ENCODE measurements at places on chromosomes 4 and X.

GRCh38 chr4:154231806-154232478, 259.7 kb downstream of the DCHS2 start:
- peak; percentile 31 for DNase-seq

GRCh38 chr4:101787701-101788316, 2.7 kb upstream of the BANK1 start:
- DNase-seq: no peak

DNA sequence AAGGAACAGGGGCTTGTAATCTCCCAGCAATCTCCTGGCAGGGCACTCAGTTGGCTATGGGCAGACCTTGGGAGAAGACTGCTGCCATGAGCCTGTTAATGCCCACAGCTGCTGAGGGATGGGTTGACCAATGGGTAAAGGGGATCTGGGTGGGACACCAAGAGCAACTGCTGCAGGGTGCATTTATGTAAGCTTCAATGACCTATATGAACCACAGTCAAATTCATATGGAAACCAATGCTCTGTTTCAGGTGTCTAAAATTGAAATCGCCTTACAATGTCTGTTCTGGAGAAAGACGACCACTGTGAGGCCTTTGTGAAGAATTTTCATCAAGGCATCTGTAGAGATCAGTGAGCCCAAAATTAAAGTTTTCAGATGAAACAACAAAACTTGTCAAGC, 6.1 kb downstream of the EPGN start:
- DNase-seq: no peak

- no peak for DNase-seq
Observed at GRCh38 chr4:128502818-128503527, 215.4 kb upstream of the PGRMC2 start.

DNA sequence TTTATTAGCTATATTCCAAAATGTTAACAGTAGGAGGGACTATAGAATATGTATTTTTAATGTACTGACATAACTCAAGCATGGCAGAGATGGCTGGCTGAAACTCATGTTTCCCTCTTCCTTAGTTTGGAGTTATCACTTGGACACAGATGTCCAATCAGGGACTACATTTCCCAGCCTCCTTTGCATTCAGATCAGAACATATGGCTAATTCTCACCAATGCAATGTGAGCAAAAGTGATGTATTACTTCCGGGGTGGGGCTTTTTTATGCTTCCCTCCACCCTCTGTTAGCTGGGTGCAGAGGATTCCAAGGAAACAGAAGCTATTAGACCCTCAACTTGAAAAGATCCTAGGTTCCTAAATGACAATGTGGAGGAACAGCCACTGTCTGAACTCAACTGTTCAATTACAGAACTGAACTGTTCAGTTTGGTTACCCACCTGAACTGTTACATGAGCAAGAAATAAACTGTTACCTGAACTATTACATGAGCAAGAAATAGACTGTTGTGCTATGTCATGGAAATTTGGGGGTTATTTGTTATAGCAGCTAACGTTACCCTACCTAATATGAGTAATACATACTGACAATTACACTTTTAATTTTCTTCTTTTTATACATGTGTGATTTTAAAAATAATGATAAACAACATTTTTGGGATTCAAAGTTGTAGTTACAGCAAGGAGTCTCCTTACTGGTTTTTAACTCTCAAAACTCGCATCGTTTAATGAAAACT, 29.6 kb upstream of the ERVMER34-1 start:
- DNase-seq: no peak

DNA sequence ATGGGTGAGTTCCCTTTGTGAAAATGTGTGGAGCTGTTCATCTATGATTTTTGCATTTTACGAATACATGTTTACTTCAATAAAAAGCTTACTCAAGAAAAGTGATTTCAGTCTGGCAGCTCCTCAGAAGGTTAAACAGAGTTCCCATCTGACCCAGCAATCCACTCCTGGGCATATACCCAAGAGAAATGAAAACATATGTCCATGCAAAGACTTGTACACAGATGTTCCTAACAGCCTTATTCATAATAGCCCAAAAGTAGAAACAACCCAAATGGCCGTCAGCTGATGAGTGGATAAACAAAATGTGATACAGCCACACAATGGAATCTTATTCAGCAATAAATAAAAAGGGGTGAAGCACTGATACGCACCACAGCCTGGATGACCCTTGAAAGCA, 20.8 kb downstream of the CLCN4 start:
- DNase-seq: no peak

- no peak for DNase-seq
Observed at GRCh38 chr4:40515398-40516293, 114.0 kb downstream of the RBM47 start.

DNA sequence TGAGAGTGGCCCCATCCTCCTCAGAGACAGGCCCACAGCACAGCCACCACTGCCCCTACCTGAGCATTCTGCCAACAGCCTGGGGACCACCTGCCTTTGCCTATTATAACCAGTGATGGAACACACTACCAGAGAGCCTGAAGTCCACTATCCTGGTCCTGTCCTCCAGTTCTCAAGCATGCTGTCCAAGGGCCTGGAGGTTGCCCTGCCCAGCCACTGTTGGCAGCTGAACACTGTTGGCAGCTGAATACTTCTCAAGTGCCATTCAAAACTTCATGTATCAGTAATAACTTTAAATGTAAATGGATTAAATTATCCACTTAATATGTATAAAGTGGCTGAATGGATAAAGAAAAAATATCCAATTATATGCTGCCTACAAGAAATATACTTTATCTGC, 194.3 kb upstream of the JADE1 start:
- DNase-seq: no peak

- peak; percentile 75 for DNase-seq
Observed at GRCh38 chrX:141341341-141341740, 99.0 kb upstream of the SPANXC start.

DNA sequence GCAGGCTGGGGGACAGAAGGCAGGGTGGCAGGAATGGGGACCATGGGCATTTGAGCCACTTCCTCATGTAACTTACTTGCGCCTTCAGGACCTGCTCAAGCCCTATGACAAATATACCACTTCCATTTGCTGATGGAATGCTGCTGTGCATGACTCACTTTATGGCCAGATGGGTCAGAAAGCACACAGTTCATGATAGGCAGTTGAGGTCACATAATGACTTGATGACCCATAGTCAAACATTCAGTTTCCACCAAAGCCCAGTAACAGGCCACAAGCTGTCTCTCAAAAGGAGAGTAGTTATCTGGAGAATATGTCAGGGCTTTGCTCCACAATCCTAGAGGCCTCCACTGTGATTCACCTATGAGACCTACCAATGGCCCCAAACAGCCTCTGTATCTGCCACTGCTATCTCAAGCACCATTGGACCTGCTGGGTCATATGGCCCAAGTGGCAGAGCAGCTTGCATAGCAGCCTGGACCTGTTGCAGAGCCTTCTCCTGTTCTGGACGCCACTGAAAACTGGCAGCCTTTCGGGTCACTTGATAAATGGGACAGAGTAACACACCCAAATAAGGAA, 5.3 kb upstream of the PAPSS1 start:
- DNase-seq: peak; percentile 9

DNA sequence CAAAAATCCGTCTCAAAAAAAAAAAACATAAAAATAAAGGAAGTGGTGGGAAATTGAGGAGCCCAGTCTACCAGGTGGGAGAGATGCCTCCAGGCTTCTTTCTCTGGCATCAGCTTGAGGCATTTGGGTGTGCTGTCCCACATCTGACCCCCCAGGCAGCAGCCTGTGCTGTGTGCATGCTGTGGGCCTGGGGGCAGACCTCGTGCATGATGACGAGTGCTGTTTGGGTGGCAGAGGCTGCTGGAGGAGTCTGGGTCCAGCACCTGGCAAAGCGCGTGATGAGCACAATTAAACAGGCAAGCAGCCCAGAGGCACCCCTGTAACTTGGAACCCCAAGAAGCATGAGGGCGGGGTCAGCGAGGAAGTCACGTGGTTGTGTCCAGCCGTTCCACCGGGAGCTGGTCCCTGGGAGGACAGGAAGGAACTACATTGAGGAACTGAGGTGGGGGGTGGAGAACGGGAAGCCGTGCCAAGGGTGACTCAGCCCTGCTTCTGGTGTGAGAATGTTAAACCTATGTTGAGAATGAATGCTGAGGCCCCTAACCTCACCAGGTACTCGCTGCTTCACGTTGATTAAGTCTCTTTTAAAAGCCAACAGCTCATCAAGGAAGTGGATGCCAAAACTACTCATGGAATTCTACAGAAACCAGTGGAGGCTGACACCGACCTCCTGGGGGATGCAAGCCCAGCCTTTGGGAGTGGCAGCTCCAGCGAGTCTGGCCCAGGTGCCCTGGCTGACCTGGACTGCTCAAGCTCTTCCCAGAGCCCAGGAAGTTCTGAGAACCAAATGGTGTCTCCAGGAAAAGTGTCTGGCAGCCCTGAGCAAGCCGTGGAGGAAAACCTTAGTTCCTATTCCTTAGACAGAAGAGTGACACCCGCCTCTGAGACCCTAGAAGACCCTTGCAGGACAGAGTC, 6.1 kb downstream of the TACC3 start:
- peak; percentile 78 for DNase-seq

GRCh38 chr4:152665691-152666395, 14.0 kb downstream of the TMEM154 start:
- no peak for DNase-seq

- DNase-seq: no peak
Observed at GRCh38 chr4:112076919-112077608, 68.2 kb upstream of the FAM241A start.

DNA sequence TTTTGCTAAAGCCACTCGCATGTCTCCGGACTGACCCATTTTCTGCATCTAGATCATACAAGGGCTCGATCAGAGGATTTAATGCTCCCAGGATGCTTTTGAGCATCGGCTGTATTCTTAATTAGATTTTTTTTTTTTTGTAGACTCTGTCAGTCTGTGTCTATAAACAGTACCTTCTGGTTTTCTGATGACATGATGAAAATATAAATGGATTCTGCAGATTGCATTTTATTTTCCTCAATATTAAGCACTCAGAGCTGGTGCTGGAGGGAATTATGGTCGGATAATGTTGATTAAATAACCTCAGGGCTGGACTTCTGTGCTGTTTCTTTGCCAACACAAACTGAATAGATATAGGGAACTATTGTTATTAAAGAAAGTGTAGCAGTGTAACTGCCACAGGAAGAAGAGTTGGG, 57.1 kb upstream of the LIMCH1 start:
- no peak for DNase-seq

GRCh38 chrX:99172958-99173357, 1237.1 kb downstream of the PCDH19 start:
- DNase-seq: no peak

GRCh38 chr4:81552086-81552485, 80.4 kb upstream of the RASGEF1B start:
- DNase-seq: no peak

DNA sequence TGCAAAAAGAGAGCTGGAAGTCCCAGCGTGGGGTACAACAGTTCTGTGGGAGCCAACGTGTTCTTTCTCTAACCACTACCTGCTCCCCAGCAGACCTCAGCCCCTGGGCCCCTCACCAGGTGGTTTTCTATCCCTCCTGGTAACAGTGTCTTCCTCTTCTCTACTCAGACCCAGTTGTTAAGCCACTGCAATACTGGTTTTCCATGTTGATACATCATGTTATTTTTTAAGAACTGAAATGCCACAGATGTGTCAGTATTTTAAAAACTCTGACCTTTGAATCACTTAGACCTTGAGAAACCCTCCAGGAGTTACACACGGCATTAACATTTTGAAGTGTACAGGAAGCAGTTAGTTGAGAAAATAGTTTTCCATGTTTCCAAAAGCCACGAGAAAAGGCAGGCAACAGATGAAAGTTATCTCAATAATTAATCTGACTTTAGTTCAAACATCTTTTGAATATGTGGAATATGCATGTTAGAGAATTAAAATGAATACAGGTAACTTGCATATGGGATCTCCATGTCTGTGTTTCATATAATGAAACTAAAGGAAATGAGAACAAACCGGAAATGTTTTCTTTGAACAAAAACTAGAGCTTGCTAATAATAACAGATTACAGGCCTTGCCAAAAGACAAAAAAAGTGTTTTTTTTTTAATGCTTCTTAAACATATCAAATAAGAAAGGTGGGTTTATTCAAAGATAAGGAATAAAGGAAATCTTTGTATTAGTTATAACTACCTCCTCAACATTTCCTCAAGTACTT, 108.8 kb downstream of the ZNF827 start:
- no peak for DNase-seq

GRCh38 chr4:109562457-109563239, 2.6 kb downstream of the MCUB start:
- DNase-seq: no peak

- peak; percentile 2 for DNase-seq
Observed at GRCh38 chr4:75584067-75584466, 28.2 kb downstream of the ODAPH start.

- DNase-seq: no peak
Observed at GRCh38 chrX:153669174-153669890, 4.3 kb downstream of the PNCK start.

- no peak for DNase-seq
Observed at GRCh38 chr4:82711158-82711785, 87.3 kb downstream of the SCD5 start.

- peak; percentile 20 for DNase-seq
Observed at GRCh38 chrX:153875391-153876111, 10.4 kb downstream of the L1CAM start.

- DNase-seq: no peak
Observed at GRCh38 chrX:154349359-154349935, 25.0 kb downstream of the FLNA start.

GRCh38 chr4:76600447-76600846, 165.4 kb downstream of the SHROOM3 start:
- DNase-seq: no peak

- DNase-seq: peak; percentile 46
Observed at GRCh38 chr4:140252141-140252741, 98.3 kb upstream of the MAML3 start.

- no peak for DNase-seq
Observed at GRCh38 chr4:101175896-101176676, 171.2 kb downstream of the PPP3CA start.

DNA sequence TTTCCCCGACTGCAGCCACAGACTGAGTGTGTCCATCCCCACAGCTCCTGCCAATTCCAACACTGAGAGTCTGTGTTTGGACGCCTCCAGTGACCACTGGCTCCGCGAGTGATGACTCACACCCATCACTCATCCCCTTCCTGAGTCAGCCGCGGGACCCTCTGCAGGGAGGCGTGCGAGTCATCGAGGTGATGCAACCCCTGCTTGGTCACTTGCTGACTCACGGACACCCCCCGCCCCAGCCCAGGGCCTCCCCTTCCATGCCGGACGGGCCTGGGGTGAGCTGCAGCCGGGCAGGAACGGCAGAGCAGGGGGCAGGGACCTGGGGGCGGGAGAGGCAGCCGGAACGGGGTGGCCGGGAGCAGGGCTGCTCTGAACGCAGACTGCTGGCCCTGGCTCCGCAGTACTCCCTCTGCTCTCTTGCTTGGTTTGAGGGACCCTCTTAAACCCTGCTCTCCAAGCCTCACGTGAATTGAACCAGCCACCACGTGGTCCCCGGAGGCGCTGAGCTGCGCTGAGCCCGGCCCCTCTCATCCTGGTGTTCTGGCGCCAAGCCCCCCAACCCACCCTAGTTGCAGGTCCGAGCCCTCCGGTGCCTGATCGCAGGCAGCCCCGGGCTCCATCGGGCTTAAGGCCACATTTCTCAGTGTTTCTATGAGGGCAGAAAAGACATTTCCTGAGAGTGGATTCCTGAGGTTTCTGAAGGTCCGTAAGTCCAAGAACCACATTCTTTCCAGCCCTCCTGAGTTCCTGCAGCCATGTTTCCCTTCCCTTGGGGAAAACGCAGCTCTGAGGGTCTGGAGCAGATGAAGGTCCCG, 32.4 kb downstream of the FGFRL1 start:
- peak; percentile 99 for DNase-seq

- DNase-seq: no peak
Observed at GRCh38 chr4:97950836-97951235, 192.4 kb downstream of the STPG2 start.
